ENCODE measurements at places on chromosomes 3 and 15.

- no peak for DNase-seq
These were observed 3.8 kb downstream of the TYRO3 start for GRCh38 chr15:41562784-41563198.

- no peak for DNase-seq
These were observed 99.2 kb upstream of the LRRN1 start for GRCh38 chr3:3699816-3700633.

DNA sequence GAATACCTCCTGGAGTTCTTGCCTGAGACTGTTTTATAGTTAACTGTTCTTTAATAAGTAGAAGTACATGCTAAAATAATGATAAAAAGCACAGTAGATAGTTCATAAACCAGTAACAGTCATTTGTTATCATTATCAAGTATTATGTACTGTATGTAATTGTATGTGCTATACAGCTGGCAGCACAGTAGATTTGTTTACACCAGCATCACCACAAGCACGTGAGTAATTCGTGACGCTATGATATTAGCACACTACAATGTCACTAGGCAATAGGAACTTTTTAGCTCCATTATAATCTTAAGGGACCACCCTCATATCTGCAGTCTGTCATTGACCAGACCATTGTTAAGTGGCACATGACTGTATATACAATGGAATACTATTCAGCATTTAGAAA, 534.7 kb downstream of the FHIT start:
- no peak for DNase-seq

GRCh38 chr3:42906070-42906847, at the start of gene ZNF662:
Gene ZNF662 (plus strand): TSS chr3:42906142. CDS start chr3:42908115, 1,973 bp downstream.
- DNase-seq = no peak

DNA sequence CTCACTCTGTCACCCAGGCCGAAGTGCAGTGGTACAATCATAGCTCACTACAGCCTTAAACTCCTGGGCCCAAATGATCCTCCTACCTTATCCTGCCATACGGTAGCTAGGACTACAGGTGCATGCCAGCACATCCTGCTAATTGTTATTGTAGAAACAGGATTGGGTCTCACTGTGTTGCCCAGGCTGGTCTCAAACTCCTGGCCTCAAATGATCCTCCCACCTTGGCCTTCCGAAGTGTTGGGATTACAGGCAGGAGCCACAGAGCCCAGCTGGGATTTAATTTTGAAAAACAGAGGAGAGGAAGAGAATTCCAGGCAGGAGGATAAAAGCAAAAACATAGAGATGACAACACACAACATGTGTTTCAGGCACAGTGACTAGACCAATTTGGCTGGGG, 40.5 kb downstream of the SFMBT1 start:
- no peak for DNase-seq

- no peak for DNase-seq
These were observed 89.6 kb upstream of the TBC1D5 start for GRCh38 chr3:17832016-17832415.

- no peak for DNase-seq
These were observed 6.7 kb upstream of the ZFAND6 start for GRCh38 chr15:80052597-80053304.

DNA sequence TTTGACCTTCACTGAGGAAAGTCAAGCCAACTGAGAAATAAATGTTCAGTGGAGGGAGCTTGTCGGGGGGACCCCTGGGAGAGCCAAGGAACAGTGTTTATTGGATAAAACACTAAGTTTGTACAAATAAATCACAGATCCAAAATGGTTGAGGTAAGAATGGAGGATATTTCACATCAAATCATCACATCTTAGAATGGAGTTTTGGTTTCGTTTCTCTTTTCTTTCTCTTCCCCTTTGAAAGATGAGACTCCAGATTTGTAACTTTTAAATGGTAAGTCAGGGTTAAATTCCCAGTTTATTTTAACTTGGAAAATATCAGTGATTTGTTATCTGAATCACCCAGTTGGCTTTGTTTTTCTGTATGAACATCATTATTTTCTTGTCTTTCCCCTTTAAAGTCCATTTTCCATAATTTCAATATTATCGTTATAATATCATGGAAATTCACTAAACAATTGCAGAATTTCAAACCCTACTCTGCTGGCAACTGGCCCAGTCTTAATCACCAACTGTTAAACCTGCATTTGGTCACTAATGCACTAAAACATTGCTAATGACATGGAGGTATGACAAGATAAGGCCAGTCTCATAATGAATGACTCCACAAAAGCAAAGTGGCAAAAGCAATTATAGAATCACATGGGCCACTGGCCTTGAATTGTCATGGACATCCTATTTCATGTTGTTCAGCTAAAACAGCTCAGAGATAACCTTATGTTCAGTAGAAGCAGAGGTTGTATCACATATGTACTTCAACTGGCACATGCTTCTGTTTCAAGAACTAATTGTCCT, 295.1 kb downstream of the SHOX2 start:
- DNase-seq = no peak

DNA sequence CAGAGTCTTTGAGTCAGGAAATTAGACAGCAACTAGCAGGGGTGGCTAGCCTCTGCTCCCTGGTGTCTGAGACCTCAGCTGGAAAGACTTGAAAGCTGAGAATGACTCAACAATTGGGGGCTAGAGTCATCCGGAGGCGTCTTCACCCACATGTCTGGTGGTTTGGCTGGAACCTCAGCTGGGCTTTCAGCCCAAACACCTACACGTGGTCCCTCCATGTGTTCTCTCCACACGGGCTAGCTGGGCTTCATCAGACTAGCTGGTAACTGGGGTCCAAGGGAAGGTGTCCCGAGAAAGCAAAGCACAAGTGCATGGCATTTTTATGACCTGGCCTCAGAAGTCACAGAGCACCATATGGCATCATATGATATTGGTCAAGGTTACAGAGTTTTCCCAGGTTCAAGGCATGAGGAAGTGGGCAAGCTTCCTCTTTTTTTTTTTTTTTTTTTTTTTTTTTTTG, 19.9 kb upstream of the ABHD2 start:
- DNase-seq = no peak

GRCh38 chr15:63519041-63519440, 14.6 kb downstream of the USP3 start:
- no peak for DNase-seq

- no peak for DNase-seq
These were observed 18.7 kb upstream of the SPG11 start for GRCh38 chr15:44682211-44682610.

- DNase-seq = no peak
These were observed 293.8 kb upstream of the WNT5A start for GRCh38 chr3:55780913-55781312.

DNA sequence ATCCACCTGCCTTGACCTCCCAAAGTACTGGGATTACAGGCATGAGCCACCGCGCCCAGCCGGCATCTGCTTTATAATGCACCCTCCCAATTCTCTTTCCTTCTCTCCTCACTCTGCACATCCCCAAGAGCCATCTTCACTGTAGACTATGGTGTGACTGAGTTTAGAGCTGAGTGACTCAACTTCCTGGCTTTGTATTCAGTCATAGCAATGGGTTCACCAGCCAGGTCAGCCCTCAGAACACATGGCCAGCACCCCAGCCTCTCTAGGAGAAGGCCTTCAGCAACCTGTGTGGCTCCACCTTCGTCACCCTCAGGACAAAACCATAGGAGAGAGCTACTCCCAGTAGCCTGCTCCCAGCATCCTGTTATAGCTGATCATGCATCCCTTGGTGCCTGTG, 33.0 kb downstream of the ARID3B start:
- DNase-seq = no peak

DNA sequence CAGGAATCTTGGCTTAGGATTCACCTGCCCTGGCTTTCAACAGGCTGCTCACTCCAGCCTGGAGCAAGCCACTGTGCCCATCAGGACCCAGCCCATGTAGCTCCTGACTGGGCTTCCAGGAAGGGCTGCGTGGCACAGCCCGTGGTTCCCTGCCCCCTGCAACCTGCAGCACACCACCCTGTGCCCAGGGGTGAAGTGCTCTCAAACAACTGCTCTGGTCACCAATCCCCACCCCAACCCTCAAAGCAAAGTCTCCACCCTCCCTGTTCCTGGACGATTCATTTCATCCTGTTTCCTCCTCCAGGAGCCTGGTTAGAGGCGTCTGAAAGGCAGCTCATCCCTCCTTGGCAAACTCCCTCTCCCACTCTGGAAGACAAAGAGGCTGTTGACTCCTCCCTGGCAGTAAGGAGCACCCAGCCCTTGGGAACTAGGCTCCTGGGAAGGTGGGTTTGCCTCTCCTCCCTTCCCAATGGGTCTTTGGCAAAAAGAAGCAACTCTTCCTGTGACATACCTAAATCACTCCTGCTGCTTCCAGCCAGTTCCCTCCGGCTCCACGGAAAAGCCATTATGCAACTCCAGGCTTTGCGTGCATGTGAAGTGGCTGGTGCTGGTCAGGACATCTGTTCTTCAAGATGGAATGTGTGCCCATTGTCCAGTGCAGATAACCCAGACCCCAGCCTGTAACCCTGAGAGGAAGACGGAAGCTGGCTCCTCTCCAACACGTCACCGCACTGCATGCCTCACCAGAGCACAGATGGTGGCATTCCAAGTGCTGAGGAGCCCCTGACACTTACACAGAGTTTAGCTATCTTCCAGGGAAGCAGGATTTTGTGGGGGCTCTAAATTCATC, 29.1 kb upstream of the VIPR1 start:
- no peak for DNase-seq

- DNase-seq = no peak
These were observed 66.0 kb downstream of the TLE3 start for GRCh38 chr15:70031713-70032112.

DNA sequence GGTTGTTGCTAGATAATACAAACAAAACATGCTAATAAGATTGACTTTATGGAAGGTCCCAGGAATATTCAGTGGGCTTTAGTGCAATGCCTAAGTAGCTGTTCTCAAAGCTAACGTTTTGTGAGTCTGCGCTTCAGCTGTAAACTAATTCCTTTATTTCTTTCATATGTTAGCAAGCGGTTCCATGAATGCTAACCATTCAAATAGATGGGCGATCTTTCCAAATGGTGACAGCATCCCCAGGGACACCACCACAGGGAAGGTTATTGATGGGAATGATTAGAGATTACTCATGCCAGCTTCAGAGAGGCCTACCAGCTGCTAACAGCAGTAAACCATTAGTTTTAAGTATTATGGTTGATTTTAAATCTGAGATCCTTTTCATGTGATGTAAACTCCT, 405.7 kb upstream of the MCTP2 start:
- no peak for DNase-seq

DNA sequence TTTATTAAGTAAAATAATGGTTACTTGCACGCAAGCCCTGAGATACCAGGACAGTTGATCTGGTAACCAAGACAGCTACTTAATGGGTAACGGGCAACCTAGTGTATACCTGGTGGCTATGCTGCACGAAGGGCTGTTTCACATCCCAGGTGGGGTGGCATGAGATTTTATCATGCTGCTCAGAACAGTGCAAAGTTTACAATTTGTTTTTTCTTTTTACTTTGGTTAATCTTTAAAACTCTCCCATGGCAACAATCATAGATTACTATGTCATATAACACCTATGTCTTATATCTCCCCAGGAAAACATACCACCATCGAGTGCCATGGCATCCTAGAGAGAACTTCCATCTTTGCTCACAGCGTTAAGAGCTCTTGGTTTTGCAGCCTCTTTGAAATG, 32.2 kb upstream of the SLC28A1 start:
- DNase-seq = no peak

DNA sequence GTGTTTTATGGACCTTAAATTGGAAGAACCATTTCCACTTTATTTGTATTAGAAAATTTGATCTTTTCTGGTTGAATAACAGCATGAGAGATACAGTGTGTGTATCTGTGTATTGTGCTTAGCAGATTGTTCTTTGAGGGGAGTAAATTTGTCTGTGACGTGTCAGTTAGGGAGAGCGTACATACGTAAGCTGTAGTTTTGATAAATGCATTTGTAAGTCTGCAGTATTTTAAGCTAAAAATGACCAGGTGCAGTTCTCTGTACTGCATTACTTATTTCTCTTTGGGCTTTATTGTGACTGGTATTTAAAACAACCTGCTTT, 264.8 kb downstream of the ROBO2 start:
- DNase-seq = no peak

- DNase-seq = no peak
These were observed 71.5 kb downstream of the LRRC28 start for GRCh38 chr15:99322643-99323405.

- DNase-seq = no peak
These were observed 223.4 kb downstream of the STT3B start for GRCh38 chr3:31755926-31756658.

GRCh38 chr3:197428117-197428801, 127.5 kb downstream of the BDH1 start:
- no peak for DNase-seq

GRCh38 chr3:22724420-22724819, 478.7 kb upstream of the UBE2E2 start:
- no peak for DNase-seq

DNA sequence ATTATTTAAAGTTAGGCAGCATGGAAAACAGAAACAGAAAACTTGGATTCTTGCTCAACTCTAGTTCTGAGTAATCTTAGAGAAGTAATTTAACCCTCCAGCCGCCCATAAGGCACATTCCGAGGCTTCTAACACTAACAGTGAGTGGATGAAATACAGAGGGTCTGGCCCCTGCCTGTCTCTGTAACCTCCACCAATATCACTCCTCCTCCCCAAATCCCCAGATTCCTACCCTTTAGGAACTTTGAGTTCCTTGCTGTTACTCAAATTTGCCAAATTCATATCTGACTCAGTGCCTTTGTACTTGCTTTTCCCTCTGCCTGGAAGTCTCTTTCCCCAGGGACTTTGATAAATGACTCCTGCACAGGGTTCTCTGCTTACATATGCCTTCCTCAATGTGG, 112.5 kb upstream of the TGFBR2 start:
- DNase-seq = no peak

- DNase-seq = no peak
These were observed 11.6 kb upstream of the VGLL4 start for GRCh38 chr3:11655196-11655928.

- DNase-seq = no peak
These were observed 44.0 kb upstream of the IREB2 start for GRCh38 chr15:78394026-78394425.

DNA sequence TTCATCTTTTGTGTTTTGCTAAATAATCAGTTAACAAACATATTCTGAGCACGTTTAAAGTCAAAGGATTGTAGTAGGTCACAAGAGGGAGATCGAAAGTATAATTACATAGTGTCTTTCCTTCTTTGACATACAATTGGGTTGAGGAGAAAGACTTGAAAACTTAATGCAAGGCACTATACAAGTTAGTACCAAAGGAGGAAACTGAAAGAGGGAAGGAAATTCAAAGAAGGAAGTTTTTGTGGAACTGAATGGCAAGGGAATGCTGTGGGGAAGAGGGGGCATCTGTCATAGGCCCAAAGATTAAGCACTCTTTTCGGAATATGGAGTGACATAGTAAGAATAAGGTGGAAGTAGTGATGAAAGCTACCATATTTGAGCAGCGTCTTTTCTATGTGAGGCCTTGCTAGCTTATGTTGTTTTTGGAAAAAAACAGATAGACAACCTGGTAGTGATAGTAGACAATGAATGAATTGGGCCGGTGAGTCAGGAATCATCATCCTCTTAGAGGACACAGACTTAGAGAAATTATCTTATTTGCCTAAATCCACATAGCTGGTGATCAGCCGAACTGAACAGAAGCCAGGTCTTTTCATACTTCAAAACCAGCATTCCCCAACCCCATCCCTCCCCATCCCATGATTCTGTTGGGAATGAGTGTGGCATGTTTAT, 10.2 kb downstream of the MBNL1 start:
- no peak for DNase-seq

GRCh38 chr3:46670891-46671427, 22.5 kb downstream of the ALS2CL start:
- no peak for DNase-seq
